ENCODE measurements at places on chromosomes 5 and 9.

GRCh38 chr5:108797986-108798385 lies 50.3 kb downstream of the FER start:
- DNase-seq, result no peak

DNA sequence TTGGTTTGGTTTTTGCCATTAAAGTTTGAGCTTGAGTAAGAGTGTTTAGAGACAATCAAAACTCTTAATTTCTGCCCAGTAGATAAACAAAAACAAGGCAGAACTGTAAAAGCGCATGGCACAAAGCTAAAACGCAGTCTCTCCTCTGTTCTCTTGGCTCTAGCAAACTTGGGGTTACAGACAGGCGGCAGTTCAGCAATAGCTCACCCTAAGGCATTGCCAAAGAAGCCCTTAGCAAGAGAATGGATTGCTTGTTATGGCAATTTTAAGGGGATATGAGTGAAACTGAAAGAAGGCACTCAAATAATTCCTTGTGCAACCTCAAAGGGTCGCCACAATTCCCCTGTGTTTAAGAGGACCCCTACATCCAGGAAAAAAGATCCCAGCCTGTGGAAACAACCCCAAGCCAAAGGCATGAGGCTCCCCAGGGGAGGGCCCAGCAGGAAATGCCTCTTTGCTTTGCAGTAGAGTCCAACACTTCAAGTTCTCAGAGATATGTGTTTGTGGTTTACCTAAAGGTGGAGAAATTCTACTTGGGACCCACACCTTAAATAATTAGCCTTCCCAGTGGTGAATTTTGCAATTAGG lies 317.0 kb upstream of the MPDZ start:
- no peak for DNase-seq

DNA sequence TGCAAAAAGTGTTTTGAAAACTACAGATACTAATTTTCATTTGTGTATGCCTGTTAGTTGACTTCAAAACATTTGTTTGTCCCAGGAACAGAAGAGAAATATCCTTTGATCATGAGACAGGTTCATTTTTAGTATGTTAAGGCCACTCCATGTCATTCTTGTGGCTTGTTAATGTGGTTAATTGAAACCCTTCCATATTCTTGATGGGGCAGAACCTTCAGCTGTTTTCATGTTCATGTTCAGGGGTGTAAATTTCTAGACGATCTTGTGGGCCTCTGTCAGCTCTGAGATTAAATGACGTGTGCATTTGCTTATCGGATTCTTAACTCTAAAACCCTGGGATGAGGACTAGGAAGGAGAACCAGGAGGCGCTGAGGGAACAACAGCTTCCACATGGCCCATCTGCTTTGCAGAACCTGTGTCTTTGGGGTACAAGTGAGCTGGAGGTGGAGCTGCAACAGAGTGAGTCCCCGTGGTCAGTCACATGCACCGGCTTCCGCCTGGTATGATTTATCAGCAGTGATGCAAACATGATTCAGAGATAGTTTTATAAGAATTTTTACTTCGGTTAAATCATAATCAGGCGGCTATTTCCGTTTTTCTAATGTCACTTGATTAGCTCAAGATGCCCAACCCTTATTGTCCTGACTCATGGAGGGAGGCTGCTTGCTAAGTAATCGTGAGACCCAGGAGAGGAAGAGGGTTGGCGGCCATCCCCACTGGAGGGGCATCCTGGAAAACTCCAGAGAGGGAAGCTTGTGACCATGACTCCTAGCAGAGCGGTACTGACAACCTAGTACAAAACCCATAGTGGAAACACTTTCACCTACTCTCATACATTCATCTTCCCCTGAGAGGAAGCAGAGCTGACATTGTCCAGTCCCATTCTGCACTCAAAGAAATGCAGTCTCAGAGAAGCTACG lies 138.4 kb downstream of the C9orf152 start:
- DNase-seq, result peak; percentile 99

DNA sequence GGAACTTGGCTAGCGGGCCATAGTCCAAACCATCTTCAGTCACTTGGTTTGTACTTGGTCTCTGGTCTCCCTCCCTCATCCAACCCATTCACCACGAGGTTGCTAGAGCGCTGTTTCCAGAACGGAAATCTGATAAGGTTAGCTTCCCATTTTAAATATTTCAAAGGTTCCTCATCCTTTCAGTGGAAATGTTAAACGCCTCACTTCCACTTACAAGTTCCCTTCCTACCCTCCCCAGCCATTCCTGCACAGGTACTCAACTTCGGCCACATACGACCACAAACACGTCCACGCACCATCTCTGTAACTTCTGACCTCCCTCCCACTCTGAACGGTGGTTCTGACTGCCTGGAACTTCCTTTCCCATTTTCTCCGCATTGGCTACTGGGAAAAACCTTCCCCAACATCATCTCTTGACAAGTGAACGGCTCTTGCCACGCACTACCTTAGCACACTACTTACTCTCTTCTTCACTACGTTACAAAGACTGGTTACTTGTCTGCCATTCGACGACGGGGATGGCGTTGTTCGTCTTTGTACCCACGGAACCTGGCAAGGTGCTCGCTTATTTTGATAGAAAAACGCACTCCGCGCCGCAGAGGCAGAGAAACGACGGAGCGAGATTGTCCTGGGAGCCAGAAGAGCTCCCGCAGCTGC lies 629 bp downstream of the CCNH start:
- peak; percentile 35 for DNase-seq

- no peak for DNase-seq
These were observed 20.5 kb downstream of the ADRB2 start for GRCh38 chr5:148846930-148847329.

DNA sequence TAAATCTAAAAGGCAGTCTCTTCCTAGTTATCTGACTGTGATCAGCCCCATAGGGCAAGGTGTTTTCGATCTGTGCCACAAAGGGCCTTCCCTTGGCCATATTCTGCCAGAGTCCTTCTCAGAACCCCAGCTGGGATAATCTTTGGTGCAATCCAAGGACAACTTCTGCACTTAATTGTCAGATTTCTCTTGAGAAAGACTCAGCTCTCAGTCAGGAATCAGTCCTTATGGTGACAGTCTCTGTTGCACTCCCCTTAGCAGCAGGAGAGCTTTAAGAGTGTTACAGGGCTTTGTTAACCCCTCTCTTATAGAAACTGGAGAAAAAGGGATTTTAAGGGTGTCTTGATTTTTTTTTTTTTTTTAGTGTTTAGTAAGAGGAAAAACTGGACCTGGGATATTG lies 15.4 kb upstream of the RFX3 start:
- no peak for DNase-seq

GRCh38 chr9:131019388-131020239 lies 10.6 kb downstream of the LAMC3 start:
- DNase-seq, result no peak

DNA sequence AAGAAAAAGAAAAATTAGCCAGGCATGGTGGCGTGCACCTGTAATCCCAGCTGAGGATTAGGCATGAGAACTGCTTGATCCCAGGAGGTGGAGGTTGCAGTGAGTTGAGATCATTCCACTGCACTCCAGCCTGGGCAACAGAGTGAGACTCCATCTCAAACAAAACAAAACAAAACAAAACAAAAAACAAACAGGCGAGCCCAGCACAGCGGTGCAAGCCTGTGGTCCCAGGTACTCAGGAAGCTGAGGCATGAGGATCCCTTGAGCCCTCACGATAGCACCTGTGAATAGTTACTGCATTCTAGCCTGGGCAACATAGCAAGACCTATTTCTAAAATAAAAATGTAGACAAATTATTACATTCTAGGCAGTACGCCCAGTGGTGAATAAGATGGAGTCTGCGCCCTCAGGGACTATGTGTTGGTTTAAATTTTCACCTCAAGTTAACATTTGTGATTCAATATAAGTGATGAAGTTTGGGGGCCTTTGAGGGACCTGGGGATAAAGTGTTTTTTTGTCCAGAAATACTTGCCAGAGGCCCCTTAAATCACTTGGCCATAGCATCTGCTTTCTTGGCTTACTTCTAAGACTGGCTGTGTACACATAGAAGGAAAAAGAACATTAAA lies 3.4 kb upstream of the GAPVD1 start:
- no peak for DNase-seq

DNA sequence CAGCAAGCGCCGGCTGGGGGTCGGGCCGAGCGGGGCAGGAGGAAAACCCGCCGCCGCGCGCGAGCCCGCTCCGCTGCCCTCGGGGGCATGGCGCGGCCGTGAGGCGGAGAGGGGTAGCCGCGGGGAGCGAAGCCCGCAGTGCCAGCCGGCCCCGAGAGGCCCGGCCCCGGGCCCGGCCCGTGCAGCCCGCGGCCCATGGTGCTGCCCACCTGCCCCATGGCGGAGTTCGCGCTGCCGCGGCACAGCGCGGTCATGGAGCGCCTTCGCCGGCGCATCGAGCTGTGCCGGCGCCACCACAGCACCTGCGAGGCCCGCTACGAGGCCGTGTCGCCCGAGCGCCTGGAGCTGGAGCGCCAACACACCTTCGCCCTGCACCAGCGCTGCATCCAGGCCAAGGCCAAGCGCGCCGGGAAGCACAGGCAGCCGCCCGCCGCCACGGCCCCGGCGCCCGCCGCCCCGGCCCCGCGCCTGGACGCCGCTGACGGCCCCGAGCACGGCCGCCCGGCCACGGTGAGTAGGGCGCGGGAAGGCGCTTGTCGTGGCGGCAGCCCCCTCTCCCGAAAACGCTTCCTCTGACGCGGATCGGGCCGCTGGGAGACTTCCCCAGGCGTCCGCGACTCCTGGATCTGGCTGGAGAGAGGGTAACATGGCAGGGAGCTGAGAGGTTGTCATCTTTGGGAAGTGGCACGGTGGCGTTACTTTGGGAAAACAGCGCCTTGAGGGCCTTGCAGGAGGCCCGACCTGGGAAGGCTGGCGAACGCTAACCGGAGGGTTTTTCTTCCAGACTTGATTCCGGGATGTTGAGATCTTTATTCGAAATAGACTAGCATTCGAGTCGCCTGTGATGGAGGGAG lies 523 bp downstream of the MAML1 start:
- DNase-seq, result peak; percentile 42
